RKO (cell line): ENCODE measurements at places on chromosomes 3 and 15.

DNA sequence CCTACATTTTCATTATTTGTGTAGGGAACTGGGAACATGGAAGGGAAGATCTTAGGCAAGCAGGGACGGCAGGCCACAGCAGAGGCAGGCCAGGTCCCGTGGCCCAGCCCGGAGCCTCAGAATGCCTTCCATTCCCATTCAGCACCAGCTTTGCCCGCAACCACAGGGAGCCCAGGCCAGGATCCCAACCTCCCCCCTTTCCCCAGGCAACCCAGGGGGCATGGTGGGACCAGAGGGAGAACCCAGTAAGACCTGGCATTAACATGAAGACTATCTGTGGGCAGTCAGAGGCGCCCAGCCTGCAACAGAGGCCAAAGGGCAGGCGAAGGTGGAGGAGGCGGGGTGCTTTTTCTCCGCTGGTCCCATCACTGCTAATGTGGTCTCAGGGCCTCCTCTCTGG lies 135.6 kb downstream of the TPRA1 start:
- no peak for DNase-seq

DNA sequence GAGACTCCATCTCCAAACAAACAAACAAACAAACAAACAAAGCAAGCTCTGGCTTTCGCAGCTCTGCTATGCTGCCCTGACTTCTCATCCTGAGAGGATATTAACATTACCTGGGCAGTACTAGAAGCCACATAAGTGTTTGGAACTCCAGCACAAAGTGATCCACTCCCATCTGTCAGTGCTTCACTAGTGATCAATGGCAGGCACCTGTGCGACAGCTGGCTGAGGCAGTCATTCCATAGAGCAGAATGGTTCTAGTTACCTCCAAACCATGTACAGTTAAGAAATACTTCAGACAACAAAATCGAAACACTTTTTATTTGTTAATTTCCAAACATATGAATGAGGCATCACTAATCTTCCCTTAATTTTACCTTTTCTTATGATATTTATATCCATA lies 2.8 kb upstream of the MB21D2 start:
- no peak for DNase-seq

DNA sequence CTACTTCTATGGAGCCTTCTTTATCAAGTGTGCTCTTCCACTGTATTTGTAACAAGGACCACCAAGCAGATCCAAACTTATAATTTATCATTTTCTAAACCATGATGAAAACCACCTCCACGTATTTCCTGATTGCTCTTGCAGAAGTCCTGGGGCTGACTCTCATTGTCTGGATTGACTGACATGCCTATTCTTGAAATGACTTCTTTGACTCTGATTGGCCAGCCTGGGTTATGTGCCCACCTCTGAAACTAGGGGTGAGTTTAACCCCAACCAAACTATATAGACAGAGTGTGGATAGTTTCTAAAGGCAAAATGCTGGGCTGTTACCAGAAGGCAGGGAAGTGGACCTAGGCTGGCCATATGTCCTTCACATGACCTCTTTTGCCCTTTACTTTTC lies 12.7 kb downstream of the TMPRSS7 start:
- no peak for DNase-seq

- no peak for DNase-seq
These were observed 155.6 kb downstream of the ADAM10 start for GRCh38 chr15:58593870-58594269.

GRCh38 chr3:175648899-175649298 lies 789.8 kb downstream of the NAALADL2 start:
- DNase-seq = no peak

DNA sequence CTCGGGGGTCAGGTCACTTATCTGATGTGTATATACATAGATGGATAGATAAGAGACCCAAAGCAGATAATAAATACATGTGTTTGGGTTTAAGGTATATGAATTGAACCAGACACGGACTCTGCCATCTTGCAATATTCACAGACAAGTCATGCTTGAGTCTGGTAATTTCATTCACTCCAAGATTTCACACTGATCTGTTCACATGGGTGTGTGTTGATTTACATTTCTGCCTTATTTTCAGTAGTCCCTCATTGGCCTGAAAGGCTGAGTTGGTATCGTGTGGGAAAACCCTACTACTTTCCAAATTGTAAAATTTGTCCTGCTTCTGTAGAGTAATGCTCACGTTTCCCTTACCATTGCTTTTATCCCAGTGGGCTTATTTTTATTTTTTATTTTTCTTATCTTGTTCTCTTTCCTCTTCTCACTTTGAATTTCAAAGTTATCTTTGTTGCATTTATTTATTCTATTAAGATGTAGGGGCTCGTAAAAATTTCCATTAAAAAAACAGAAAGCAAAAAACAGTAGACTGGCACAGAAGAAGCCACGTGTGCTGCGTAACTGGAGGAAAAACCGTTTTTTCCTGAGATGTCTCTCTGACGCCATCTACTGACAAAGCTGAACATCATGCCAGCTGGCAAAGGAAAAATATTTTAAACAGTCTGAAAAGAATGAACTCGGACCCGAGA lies 10.8 kb upstream of the MFSD1 start:
- peak; percentile 90 for DNase-seq
